MV-4-11 (cell line): ENCODE measurements at places on chromosomes 11 and 22.

GRCh38 chr11:19499999-19500398, 212.6 kb upstream of the NAV2 start:
- no peak for DNase-seq

- DNase-seq, result peak; percentile 94
These were observed 56.4 kb downstream of the MYH9 start for GRCh38 chr22:36331306-36331911.

GRCh38 chr11:400241-400689, 6.3 kb downstream of the PKP3 start:
- no peak for DNase-seq

GRCh38 chr11:36388951-36389350, 92.9 kb downstream of the PRR5L start:
- DNase-seq, result peak; percentile 13

GRCh38 chr11:4048340-4048739, 46.3 kb upstream of the RRM1 start:
- DNase-seq, result no peak

- no peak for DNase-seq
These were observed 82.8 kb downstream of the FLI1 start for GRCh38 chr11:128776424-128777284.

DNA sequence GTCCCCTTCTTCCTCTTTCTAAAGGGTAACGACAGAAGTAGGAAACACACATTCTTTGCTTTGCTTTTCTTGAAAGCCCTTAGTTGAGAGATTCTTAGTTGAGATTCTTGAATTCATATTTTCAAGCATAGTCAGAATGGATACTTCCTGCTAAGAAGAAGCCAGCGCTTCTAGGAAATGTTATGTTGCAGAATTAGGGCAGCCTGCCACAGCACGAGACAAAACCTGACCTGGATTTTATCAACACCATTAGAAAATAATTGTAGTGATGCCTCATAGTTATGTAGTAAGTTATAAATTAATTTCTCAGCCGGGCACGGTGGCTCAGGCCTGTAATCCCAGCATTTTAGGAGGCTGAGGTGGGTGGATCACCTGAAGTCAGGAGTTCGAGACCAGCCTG, 37.9 kb upstream of the NUP160 start:
- DNase-seq, result peak; percentile 5

DNA sequence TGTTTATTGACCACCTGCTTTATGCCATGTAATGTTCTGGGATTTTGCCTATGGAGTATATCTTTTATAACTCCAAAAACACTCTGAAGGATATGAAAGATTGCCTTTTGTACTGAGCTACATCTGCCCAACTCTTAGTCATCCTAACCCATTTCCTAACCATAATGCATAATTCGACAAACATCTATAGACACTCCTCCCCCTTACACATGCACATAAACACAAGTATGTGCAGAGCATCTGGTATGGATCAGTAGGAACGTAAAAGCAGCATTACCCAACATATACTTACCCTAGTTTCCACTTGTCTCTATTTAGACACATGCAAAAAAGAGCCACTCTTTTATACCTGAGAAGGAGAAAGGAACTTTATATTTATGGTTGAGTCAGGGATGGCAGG, 272.8 kb downstream of the FAM76B start:
- no peak for DNase-seq

DNA sequence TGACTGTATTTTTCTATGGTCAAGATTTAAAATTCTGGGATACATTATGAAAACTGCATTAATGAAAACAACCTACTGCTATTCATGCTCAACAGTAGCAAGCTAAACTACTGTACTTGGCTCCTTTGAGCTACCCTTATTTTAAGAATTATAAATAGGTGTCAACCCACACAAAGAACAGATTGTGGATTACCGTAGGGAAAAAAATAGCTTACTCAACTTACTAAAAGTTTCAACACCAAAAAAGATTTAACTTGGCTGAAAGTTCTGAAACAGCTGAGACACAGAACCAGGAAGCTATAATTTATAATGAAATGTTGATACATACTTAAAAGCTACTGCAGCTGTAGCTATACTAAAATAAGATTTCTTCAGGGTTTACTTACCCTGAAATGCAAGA, 10.1 kb downstream of the LIN7C start:
- DNase-seq, result no peak
